ENCODE measurements at places on chromosomes 7 and 10.

DNA sequence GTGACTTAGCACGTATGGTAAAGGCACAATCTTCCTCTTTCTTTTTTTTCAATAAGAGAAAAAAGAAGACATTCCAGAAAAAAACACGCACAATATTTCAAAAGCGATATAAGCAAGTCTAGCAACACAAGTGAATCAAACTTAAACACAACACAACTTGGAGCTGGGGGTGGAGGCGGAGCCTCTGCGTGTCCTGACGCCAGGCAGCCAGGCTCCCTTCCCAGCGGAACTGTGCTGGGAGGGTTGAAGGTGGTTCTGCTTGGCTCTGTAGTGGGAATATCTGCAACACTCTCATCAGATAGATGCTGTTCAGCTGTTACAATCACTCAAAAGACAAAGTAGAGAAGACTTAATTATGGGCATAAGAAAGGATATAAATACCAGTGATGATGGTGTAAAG, 211.4 kb downstream of the WDR37 start:
- no peak overlapping the region for H3K4me3 ChIP-seq
- DNase-seq: no peak
- H3K27me3 ChIP-seq: peaks cover 2% of the 10 kb centered on the region
- H3K36me3 ChIP-seq: no peaks in the 10 kb centered on the region
- H3K4me1 ChIP-seq: no peaks in the 10 kb centered on the region
- no peak overlapping the region for H3K27ac ChIP-seq

- H3K4me3 ChIP-seq: no peak overlapping the region
- no peak overlapping the region for H3K27ac ChIP-seq
- H3K36me3 ChIP-seq: no peaks in the 10 kb centered on the region
- no peaks in the 10 kb centered on the region for H3K4me1 ChIP-seq
- DNase-seq: no peak
- peaks cover 2% of the 10 kb centered on the region for H3K27me3 ChIP-seq
These were observed 46.2 kb downstream of the CCDC71L start for GRCh38 chr7:106614751-106615150.

GRCh38 chr7:108382932-108383331, 73.3 kb downstream of the NRCAM start:
- H3K27me3 ChIP-seq: peaks cover 3% of the 10 kb centered on the region
- no peak overlapping the region for H3K27ac ChIP-seq
- no peak overlapping the region for H3K4me3 ChIP-seq

DNA sequence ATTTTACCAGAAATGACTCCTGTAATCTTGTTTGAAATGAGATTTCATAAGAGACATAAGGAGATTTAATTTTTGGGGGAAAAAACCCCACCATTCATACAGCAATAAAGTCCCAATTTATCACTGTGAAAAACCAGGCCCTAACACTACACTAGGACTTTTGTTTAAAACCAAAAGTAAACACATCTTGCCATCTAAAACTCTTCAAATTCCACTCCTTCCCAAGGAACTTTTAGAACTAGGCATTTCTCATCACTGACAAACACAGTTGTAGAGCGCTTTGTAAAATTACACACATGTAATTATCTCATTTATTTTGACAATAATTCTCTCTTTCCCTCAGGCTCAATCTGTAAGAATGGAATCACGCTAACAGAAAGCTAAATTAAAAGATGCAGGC, 128.1 kb upstream of the C1QL3 start:
- DNase-seq: no peak
- no peaks in the 10 kb centered on the region for H3K4me1 ChIP-seq
- no peaks in the 10 kb centered on the region for H3K27me3 ChIP-seq
- H3K27ac ChIP-seq: no peak overlapping the region
- H3K4me3 ChIP-seq: no peak overlapping the region

- no peaks in the 10 kb centered on the region for H3K27me3 ChIP-seq
- no peak overlapping the region for H3K27ac ChIP-seq
- H3K4me3 ChIP-seq: peak overlapping the region; percentile 99
- H3K36me3 ChIP-seq: peaks cover 67% of the 10 kb centered on the region
- H3K4me1 ChIP-seq: peaks cover 49% of the 10 kb centered on the region
These were observed 2.0 kb downstream of the GARS1 start for GRCh38 chr7:30596721-30597120.

GRCh38 chr10:30447125-30447799, 13.3 kb downstream of the MAP3K8 start:
- peaks cover 59% of the 10 kb centered on the region for H3K4me1 ChIP-seq
- peaks cover 88% of the 10 kb centered on the region for H3K36me3 ChIP-seq
- DNase-seq: no peak
- peak overlapping the region; percentile 59 for H3K27ac ChIP-seq
- H3K4me3 ChIP-seq: peak overlapping the region; percentile 24

- no peaks in the 10 kb centered on the region for H3K36me3 ChIP-seq
- H3K4me3 ChIP-seq: no peak overlapping the region
- DNase-seq: no peak
- no peaks in the 10 kb centered on the region for H3K27me3 ChIP-seq
- no peaks in the 10 kb centered on the region for H3K4me1 ChIP-seq
These were observed 311.2 kb upstream of the GNAI1 start for GRCh38 chr7:79823246-79823951.

- no peaks in the 10 kb centered on the region for H3K4me1 ChIP-seq
- H3K4me3 ChIP-seq: no peak overlapping the region
- no peaks in the 10 kb centered on the region for H3K36me3 ChIP-seq
- peaks cover 6% of the 10 kb centered on the region for H3K27me3 ChIP-seq
- H3K27ac ChIP-seq: no peak overlapping the region
These were observed 67.9 kb upstream of the PRKCQ start for GRCh38 chr10:6647811-6648526.

DNA sequence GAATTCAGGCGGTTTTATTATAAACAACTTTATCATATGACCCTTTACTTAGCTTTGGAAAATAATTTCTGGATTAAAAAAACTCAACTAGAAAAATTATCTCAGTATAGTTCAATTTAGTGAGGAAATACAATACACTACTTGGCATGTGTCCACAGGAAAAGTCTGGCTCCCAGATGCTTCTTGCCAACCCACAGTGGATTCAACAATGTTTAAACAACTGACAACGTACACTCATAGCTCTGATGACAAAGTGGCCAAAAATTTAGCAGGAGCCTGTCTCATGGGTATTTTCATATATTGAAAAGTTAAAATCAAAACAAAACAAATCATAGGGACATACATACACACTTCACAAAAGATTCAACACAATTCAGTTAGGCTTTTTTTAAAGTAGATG, 158.8 kb downstream of the SKAP2 start:
- no peaks in the 10 kb centered on the region for H3K27me3 ChIP-seq
- no peak overlapping the region for H3K4me3 ChIP-seq
- peaks cover 36% of the 10 kb centered on the region for H3K36me3 ChIP-seq
- no peak overlapping the region for H3K27ac ChIP-seq
- DNase-seq: no peak
- peaks cover 2% of the 10 kb centered on the region for H3K4me1 ChIP-seq

DNA sequence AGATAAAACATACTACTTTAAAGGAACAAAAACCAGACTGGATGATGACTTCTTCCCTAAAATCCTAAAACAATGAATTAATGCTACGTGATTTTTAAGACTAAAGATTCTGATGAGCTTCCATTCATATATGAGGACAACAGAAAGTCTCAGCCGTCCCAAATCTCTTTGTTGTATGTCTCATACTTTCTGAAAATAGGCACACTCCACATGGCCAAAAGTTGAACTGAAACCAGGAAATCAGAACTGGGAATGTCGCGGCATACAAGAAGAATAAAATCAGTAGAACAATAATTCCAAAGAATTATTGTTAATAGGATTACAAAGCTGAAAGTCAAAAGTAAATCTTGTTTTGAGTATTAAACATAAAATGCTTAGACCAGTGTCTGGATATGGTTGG, 195.4 kb upstream of the GHITM start:
- no peak overlapping the region for H3K27ac ChIP-seq
- H3K36me3 ChIP-seq: no peaks in the 10 kb centered on the region
- no peak for DNase-seq

DNA sequence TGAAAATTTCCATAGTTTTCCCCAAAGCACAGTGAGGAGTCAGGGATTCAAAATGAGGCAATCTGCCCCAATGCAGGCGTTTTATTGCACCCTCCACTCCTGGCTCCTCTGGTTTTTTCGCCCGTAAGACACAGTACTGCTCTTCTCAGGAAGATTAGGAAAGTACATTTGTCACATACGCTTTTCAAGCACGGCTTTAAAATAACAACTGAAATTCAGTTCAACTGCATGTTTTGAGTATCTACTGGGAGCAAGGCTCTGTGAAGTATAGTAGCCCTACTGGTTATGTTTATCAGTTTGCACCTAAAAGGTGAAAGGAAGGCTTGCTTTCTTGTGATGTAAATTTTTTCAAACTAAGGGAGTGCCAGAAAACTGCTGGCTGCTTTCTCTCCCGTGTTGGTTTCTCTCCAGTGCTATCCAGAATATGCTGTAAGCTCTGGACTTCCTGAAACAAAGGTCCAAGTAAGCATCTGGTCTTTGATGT, 1.9 kb upstream of the SGMS1 start:
- H3K27ac ChIP-seq: peak overlapping the region; percentile 96
- H3K4me3 ChIP-seq: peak overlapping the region; percentile 91
- no peaks in the 10 kb centered on the region for H3K27me3 ChIP-seq
- H3K4me1 ChIP-seq: peaks cover 24% of the 10 kb centered on the region
- peaks cover 22% of the 10 kb centered on the region for H3K36me3 ChIP-seq

GRCh38 chr10:72044417-72045041, 43.8 kb downstream of the SPOCK2 start:
- DNase-seq: no peak
- H3K27me3 ChIP-seq: no peaks in the 10 kb centered on the region
- no peaks in the 10 kb centered on the region for H3K36me3 ChIP-seq
- H3K4me3 ChIP-seq: no peak overlapping the region
- peaks cover 5% of the 10 kb centered on the region for H3K4me1 ChIP-seq
- H3K27ac ChIP-seq: no peak overlapping the region

- no peaks in the 10 kb centered on the region for H3K36me3 ChIP-seq
- DNase-seq: no peak
- H3K27ac ChIP-seq: no peak overlapping the region
- no peaks in the 10 kb centered on the region for H3K4me1 ChIP-seq
- no peak overlapping the region for H3K4me3 ChIP-seq
- H3K27me3 ChIP-seq: no peaks in the 10 kb centered on the region
These were observed 143.3 kb downstream of the ANK3 start for GRCh38 chr10:60246382-60246781.

- no peaks in the 10 kb centered on the region for H3K36me3 ChIP-seq
- no peaks in the 10 kb centered on the region for H3K27me3 ChIP-seq
- DNase-seq: no peak
- H3K4me3 ChIP-seq: no peak overlapping the region
- no peak overlapping the region for H3K27ac ChIP-seq
These were observed 14.1 kb upstream of the CYTH3 start for GRCh38 chr7:6286486-6286885.

DNA sequence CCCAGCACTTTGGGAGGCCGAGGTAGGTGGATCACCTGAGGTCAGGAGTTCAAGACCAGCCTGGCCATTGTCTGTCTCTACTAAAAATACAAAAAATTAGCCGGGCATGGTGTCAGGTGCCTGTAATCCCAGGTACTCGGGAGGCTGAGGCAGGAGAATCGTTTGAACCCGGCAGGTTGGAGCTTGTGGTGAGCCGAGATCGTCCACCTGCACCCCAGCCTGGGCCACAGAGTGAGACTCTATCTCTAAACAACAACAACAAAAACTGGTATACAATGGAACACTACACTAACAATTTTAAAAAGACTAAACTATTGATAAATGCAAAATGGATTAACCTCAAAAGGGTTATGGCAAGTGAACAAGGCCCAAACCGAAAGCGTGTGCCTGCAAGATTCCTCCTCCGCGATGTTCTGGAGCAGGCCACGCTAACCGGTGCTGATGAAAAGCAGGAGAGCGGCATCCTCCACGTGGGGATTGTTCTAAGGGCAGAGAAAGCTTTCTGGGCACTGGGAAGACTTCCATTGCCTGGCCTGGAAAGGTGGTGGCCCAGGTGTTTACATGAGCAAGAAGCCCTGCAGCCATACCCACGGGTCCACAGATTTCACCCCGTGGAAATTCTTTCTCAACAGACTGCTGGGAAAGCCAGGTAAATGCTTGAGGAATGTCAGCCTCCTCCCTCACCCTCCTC, 53.8 kb downstream of the PDGFA start:
- peaks cover 8% of the 10 kb centered on the region for H3K4me1 ChIP-seq
- no peak overlapping the region for H3K4me3 ChIP-seq
- DNase-seq: peak; percentile 6
- H3K27ac ChIP-seq: no peak overlapping the region
- H3K36me3 ChIP-seq: no peaks in the 10 kb centered on the region

- H3K4me1 ChIP-seq: peaks cover 96% of the 10 kb centered on the region
- H3K27ac ChIP-seq: peak overlapping the region; percentile 89
- peak overlapping the region; percentile 64 for H3K4me3 ChIP-seq
- no peak for DNase-seq
- H3K27me3 ChIP-seq: no peaks in the 10 kb centered on the region
- H3K36me3 ChIP-seq: no peaks in the 10 kb centered on the region
These were observed 31.9 kb downstream of the FAM107B start for GRCh38 chr10:14742815-14743214.

DNA sequence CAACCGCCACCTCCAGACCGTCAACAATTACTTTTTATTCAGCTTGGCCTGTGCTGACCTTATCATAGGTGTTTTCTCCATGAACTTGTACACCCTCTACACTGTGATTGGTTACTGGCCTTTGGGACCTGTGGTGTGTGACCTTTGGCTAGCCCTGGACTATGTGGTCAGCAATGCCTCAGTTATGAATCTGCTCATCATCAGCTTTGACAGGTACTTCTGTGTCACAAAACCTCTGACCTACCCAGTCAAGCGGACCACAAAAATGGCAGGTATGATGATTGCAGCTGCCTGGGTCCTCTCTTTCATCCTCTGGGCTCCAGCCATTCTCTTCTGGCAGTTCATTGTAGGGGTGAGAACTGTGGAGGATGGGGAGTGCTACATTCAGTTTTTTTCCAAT, 146.6 kb downstream of the CHRM2 start:
- H3K36me3 ChIP-seq: no peaks in the 10 kb centered on the region
- no peaks in the 10 kb centered on the region for H3K4me1 ChIP-seq
- H3K27ac ChIP-seq: no peak overlapping the region
- H3K27me3 ChIP-seq: no peaks in the 10 kb centered on the region

GRCh38 chr7:37113661-37114355, 334.9 kb downstream of the ELMO1 start:
- DNase-seq: no peak
- no peak overlapping the region for H3K4me3 ChIP-seq
- H3K36me3 ChIP-seq: peaks cover 50% of the 10 kb centered on the region

DNA sequence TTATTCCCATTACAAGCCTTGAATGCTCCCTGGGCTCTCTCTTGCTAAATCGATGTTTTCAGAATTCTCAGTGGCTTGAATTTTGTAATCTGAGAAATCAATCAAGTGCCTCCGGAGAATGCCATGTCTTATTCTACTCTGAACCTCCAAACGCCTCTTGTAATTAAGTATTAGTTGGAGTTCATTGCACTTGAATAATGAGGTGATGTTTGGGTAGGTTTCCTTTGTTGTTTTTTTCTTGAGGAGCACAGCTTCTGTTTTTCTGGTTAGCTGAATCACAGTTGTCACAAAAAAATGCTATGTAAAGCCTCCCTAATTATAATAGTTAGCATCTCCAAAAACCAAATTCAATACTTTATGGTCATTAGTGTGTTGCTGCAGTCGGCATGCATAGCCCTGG, 100.3 kb downstream of the PLPP4 start:
- DNase-seq: no peak
- H3K27me3 ChIP-seq: no peaks in the 10 kb centered on the region
- no peaks in the 10 kb centered on the region for H3K36me3 ChIP-seq
- H3K27ac ChIP-seq: no peak overlapping the region
- H3K4me3 ChIP-seq: no peak overlapping the region

GRCh38 chr10:82796510-82796909, 921.5 kb downstream of the NRG3 start:
- DNase-seq: no peak
- H3K4me1 ChIP-seq: no peaks in the 10 kb centered on the region
- H3K27ac ChIP-seq: no peak overlapping the region
- H3K27me3 ChIP-seq: no peaks in the 10 kb centered on the region
- no peak overlapping the region for H3K4me3 ChIP-seq

GRCh38 chr7:30864101-30864500, 47.6 kb upstream of the AQP1 start:
- no peaks in the 10 kb centered on the region for H3K27me3 ChIP-seq
- no peak overlapping the region for H3K4me3 ChIP-seq
- H3K27ac ChIP-seq: no peak overlapping the region
- DNase-seq: no peak
- no peaks in the 10 kb centered on the region for H3K4me1 ChIP-seq

Data from activated B cell treated with CpG ODN at 0.5 μM for 24 hours (primary cell).